ENCODE measurements at places on chromosomes 16 and 17.

DNA sequence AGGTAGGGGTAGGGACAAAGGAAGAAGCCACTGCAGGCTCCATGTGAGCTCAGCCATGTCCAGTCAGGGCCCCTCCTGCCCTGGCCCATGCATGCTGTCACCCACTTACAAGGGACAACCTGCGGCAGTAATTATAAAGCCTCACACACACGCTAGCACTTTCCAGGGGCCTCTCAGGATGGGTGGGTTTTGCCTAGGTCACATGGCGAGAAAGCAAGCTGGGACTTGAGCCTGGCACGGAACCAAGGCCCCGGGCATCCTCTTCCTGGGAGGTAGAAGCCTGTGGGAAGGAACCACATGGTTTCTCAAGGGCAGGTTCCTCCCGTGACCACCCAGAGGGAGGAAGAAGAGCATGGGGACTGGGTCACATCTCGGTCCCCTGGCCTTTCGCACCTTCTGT is 7.0 kb downstream of the ZNF319 start:
- DNase-seq: no peak

GRCh38 chr16:59697236-59697635 is 963.1 kb upstream of the GOT2 start:
- no peak for DNase-seq

GRCh38 chr17:4165301-4166010 is 22.5 kb downstream of the CYB5D2 start:
- no peak for DNase-seq

DNA sequence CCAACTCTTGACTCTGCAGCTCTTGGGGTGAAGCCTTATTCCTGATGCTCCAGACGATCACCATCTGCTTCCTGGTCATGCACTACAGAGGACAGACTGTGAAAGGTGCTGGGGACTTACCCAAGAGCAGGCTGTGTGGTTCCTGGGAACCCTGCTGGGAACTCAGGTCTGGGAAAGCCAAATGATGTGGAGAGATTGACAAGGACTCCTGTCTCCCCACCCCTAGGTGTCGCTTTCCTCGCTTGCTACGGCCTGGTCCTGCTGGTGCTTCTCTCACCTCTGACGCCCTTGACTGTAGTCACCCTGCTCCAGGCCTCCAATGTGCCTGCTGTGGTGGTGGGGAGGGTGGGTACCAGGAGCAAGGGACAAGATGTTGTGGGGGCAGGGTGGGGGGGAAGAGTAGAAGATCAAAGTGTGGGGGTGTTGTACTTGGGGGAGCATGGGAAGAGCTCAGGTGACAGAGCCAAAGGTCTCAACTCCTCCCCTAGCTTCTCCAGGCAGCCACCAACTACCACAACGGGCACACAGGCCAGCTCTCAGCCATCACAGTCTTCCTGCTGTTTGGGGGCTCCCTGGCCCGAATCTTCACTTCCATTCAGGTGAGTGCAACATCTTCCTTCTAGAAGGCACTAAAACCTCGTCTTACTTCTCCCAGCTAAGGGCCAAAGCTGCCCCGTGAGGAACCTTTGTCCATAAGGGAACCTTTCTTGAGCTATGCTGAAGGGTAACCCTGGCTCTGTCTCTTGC is 3.0 kb downstream of the SOX15 start:
- no peak for DNase-seq

DNA sequence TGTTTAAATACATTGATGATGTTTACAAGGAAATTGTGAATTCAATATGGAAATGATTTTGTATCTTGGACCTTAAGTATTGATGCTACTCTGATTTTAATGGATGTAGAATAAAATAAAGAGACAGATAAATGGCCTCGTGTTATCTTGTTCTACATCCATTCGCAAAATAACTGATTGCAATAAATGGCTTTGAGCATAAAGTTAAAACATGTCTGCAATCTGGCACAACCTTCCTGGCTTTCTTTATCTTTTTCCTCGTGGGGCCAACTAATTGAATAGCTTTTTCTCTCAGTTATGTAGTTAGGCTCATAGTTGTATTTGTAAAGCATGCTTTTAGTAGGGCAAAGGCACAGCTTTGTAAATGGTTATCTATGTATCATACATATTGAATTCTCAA is 691.4 kb downstream of the CDH8 start:
- DNase-seq: no peak

- DNase-seq: no peak
Measured at GRCh38 chr17:34580685-34581445, 1.5 kb downstream of the TMEM132E start.

- DNase-seq: no peak
Measured at GRCh38 chr17:71550675-71551074, 570.1 kb upstream of the SOX9 start.

- DNase-seq: no peak
Measured at GRCh38 chr16:48153774-48154173, 2.0 kb downstream of the ABCC12 start.

GRCh38 chr17:44390250-44390870 is 911 bp upstream of the ITGA2B start:
- DNase-seq: no peak

DNA sequence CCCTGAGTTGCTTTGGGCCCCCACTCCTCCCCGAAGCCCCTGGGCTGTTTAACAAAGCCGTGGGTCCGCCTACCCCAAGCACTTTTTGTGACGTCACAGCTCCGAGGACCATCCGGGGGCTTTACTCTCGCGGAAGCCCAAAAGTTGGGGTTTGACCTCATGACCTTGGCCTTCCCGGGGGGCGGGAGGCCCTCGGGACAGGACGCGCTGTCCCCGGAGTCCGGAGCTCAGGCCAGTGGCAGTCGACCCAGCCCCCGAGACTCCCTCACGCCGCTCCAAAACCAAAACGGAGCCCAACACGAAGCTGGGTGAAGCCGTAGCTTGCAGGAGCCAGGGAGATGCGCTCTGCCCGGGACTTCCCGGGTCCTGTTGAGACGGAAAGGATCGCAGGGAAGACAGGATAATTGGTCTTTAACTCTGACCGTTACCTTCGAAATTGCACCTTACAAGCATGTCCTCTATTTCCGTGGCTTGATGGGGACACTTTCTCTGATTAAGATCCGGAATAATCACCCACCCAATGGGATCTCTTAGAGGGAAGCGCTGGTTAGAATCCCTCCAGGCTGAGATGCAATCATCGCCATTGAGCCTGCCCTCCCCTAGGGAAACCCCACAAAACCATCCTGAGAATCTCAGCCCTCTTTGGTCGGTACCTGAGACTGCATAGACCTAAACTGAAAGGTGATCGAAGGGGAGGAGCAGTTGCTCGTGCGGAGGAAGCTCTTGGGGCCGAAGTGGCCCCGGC is 4.9 kb upstream of the SOX9 start:
- DNase-seq: no peak

GRCh38 chr16:53925107-53925410 is 221.1 kb downstream of the FTO start:
- DNase-seq: no peak

- DNase-seq: no peak
Measured at GRCh38 chr16:56462064-56462796, 10.9 kb downstream of the OGFOD1 start.

- no peak for DNase-seq
Measured at GRCh38 chr17:34067011-34067410, 188.1 kb upstream of the CCL2 start.

- no peak for DNase-seq
Measured at GRCh38 chr17:39927929-39928857, 661 bp downstream of the LRRC3C start.

DNA sequence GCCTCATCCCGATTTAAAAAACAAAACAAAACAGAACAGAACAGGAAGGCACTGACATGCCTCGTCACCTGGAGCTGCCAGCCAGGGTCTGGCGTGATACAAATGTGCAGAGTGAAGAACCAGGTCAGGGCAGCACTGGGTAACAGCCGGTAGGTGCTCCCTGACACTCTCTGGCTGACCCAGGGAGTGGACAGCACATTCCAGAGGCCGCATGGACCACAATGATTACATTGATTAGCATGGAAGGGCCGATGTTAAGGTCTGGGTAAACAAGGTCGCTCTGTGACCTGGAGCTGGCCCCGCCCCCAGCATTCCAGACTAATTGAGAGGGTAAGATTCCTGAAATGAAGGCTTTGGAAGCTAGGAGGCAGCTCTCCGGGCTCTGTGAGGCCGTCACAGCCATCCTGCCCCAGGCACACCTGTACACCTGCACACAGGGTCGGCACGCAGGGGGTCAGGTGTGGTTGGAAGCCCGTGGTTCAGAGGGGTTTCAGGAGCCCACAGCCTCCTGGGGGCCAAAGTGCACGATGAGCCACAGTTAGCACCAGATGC is 21.4 kb downstream of the PIEZO1 start:
- DNase-seq: no peak

DNA sequence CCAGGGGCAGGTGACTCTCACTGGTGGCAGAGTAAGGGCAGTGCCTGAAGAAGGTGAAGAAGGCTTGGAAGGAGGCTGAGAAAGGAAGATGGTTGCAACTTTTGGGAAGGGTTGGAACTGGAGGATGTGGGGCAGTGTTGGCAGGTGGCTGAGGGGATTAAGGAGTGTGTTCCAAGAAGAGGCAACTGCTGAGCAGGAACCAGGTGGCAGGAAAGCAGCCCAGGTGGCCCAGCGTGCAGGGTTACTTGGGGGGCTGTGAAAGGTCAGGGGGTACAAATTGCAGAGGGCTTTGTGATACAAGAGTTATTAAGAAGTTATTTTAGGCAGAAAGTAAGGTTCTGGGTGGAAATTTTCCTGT is 28.6 kb downstream of the WSCD1 start:
- DNase-seq: no peak

DNA sequence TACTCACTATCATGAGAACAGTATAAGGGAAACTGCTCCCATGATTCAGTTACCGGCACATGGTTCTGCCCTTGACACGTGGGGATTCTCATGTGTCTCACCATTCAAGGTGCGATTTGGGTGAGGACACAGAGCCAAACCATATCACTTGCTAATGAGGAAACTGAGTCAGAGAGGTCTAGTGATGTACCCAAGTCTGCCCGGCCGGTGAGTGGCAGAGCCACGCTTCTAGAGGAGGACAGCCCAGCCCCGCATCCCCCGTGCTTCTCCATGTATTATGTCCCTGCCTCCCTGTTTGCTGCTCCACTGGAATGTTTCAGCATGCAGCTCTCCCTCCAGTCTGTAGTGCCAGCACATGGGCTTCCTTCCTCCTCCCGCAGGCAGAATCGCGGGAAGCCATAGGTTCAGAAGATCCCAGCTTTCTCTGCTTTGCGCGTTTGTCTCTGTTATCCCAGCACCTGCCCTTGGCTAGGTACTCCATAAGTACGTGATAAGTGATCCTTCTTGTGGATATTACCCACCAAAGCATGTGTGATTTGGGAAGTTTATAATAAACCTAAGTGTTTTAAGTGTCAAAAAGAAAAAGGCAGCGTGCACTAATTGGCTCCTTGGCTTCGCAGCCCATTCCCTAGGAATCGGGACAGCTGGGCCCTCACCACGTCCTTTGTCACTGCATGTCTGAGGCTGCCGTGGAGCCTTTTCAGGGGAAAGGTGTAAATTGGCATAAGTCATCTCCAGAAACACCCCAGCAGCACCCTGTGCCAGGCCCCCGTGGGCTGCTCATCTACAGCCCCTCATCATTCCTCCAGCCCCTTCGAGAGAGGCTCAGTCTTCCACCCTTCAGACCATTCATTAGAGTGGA is 103.8 kb downstream of the CLEC16A start:
- DNase-seq: no peak

- DNase-seq: no peak
Measured at GRCh38 chr16:66926171-66926947, 1.0 kb upstream of the RRAD start.

GRCh38 chr16:87698676-87699199 is 67.0 kb downstream of the KLHDC4 start:
- DNase-seq: no peak

DNA sequence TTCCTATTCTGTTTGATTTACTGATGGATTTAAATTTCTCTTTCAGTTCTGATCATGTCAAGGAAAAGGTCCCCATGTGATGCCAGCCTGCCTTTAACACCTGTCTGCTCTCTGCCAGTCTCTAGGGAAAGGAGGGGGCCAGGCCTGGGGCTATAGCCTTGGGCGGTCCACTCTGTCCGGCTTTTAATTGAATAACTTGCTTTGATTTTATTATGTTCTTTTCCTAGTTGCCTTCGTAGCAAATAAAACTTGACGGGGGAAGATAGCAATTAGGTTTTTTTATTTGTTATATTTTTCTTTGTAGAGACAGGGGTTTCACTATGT is 47.6 kb downstream of the ABAT start:
- no peak for DNase-seq

DNA sequence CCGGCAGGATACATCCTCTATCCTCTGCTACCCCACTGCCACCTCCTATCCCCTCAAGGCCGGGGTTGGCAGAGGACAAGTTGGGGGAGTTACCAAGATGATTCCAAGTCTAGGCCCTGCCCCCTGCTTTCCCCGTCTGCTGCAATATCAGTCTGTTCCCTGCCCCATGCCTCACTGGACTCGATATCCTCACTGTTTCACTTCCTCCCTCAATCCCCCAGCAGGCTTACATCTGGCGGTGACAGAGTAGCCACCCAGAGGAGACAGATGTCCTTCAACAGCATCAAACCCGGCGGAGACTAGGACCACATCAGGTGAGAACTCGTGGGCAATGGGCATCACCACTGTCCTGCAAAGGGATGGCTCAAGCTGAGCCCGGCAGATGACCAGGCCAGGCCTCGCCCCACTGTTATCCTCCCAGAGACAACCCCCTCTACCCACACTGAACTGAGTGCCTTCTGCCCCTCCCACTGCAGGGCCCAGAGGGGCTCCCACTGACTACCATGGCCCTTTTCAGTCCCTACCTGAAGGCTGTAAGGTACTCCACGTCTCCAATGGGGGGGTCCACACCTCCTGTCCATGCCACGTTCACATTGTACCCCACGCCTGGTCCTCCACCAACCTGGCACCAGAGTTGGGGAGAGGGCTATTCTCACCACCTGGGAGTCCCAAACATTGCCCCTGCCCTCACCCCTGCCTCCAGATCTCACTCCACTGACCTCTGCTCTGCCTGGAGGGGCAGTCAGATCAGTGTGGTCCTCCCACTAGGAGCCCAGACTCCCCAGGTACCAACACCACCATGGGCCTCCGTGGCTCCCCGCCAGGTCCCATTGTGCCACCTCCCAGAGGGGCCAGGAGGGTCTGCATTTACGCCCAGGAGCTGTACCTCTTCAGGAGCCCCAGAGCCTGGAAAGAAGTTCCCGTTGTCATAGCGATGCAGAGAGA is 9.6 kb downstream of the G6PC3 start:
- no peak for DNase-seq

- no peak for DNase-seq
Measured at GRCh38 chr17:74543406-74543805, 2.5 kb downstream of the CD300C start.

GRCh38 chr16:47392081-47392480 is 68.8 kb downstream of the ITFG1 start:
- no peak for DNase-seq

GRCh38 chr16:16036359-16036792 is 87.0 kb downstream of the ABCC1 start:
- no peak for DNase-seq

Data from CD4-positive, alpha-beta T cell treated with Interleukin-15 for 4 hours (primary cell).